Ammon's horn (tissue), 1 donor: ENCODE measurements at places on chromosomes 5 and 9.

DNA sequence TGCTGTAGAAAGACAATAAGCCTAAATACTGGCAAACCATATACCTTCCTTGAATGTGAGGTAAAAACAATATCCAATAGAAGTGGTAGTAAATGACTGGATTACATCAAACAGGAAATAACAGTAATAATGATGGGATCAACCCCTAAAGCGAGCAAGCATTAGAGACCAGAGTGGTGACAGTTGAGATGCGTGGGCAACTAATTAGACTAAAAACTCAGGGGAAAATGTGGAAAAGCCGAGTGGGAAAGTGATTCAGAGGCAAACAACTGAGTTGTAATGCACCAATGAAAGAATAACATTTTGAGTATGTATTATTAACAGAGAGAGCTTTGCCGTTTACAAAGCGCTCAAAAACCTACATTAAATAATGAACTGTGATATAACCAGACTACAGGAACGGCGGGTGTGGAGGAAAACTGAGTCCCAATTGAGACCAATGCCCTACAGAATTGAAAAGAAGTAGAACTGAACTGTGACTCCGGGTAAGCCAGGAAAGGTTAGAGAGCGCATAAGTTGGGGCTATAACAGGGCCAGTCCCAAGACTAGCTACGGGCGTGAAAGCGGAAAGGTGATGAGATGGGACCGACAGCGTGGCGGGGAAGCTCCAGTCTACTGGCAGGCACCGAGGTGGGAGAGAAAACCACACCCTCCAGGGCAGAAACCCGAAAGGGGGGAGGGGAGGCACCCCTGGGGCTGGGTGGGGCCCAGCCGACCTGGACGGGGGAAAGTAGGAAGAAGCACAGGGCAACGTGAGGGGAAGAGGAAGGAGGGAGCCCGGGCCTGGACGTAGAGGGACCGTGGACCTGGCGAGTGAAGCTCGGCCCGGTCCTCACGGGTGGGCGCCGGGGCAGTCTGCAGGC, 592 bp downstream of the UBAP2 start:
- no peak for DNase-seq

- DNase-seq = no peak
Measured at GRCh38 chr5:14035859-14036503, 91.5 kb upstream of the DNAH5 start.

DNA sequence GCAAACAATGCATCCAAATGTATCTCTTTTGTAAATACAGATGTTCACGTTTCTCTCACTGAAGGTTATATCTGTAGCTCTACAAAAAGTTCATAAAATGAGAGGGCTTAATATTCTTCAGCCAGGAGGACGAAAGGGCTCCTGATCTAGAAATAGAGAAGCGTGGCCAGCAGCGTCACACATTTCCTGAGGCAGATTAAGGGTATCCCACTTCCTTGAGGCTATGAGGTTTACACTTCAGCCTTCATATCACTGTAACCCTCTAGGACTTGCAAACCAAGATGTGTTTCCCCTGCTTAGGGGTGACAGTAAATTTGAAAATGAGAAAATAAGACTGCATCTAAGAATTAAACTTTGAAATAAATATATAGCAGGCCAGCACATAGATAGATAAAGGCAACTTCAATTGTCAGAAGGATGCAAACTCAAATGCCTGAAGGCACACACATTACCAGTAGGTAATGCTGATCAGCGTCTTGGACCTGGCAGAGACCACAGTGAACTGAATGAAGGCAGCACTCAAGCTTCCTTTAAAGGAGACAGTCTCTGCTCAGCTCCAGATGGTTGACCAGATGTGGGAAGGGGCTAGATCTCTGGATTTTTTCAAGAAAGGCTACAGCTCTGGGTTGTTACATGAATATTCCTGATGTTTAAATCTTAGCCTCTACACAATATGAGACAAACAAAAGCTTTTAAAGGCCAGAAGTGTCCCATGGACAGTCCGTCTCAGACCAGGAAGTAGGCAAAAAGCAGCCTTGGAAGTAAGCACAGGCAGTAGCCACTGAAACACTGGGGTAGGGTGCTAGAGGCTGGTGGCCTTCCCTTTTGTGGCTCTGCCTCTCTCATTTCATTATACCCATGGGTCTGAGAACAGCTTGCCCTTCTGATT, 197.7 kb downstream of the MCTP1 start:
- DNase-seq = no peak

- DNase-seq = peak; percentile 53
Measured at GRCh38 chr9:133991964-133992779, at the start of gene VAV2. Gene VAV2 (minus strand): TSS chr9:133992324. CDS start chr9:133992278, 46 bp downstream.

DNA sequence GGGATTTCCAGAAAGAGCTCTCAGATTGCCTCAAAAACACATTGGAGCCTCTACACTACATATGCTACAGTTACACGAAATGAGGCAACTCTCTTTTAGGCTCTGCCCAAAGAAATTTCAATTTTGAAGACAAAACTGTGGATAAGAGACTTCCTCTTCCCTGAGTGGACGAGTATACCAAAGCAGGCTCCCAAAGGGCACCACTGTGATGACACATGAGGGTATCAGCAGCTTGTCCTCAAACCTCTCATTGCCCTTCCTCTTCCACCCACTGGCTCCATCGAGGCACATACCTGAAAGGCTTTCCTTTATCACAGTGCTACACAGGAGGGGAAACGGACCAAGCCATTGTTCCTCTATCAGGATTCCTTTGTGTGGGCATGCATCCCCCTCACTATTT, 11.3 kb downstream of the CKMT2 start:
- no peak for DNase-seq

DNA sequence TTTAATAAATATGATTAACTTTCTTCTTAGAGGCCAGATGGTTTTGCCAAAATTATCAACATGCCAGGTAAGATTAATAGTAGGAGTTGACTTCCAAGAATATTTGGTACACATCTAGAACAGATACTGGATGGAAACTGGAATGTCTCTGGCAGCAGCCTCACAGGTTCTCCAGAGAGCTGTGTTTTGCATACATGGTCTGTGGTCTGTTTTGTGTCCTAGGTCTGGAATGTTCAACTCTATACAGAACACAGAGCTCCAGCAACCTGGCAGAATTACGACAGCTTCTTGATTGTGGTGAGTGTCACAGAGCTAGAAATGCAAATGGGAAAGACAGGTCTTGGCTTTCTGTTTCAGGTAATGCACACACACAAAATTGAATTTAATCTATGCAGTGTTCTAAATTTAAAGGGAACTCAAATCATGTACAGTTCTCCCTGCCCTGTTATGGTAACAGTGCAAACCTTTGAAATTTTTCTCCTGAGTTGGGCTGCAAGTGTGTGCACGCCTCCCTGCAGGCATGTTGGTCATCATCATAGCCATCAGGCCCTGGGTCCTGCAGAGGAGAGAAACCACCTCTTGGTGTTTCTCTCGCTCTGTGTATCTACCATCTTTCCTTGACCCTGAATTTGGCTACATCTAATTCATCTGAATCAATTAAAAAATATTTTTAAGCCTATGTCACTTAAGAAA, 58.3 kb downstream of the PIK3R1 start:
- no peak for DNase-seq

GRCh38 chr5:89232139-89232603, 349.2 kb upstream of the MEF2C start:
- no peak for DNase-seq

DNA sequence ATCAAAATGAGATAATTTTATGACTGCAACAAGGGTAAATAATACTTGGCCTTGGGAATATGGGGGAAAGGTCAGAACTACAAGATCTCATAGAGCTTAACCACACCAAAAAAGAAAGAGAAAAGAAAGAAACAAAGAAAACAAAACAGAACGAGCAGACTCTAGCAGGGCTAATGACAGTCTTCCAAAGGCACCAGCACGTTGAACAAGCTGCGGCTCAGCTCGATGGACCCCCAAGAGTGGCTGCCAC, 689 bp downstream of the AK3 start:
- no peak for DNase-seq

- DNase-seq = no peak
Measured at GRCh38 chr9:133492061-133493021, 13.4 kb upstream of the SLC2A6 start.

- no peak for DNase-seq
Measured at GRCh38 chr9:135565636-135566035, 4.1 kb downstream of the PAEP start.

GRCh38 chr9:88783711-88784083, 207.6 kb upstream of the S1PR3 start:
- no peak for DNase-seq

DNA sequence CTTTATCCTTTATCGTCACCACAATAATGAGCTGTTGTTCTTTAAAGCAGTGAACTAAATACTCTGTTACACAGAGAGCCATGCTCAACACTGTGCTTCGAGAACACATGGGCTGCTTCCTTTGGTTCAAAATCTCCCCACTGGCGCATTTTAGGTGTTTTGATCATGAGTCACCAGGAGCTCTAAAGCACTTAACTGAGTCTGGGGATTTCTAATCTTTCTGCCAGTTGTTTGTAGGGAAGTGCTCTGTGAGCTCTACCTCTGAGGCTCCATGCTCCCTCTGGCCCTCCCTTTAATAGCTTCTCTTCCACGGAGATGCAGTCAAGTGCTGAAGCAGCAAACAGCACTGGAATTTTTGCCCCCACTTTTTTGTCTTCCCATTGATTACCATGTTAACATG, 17.0 kb downstream of the ERAP2 start:
- no peak for DNase-seq

DNA sequence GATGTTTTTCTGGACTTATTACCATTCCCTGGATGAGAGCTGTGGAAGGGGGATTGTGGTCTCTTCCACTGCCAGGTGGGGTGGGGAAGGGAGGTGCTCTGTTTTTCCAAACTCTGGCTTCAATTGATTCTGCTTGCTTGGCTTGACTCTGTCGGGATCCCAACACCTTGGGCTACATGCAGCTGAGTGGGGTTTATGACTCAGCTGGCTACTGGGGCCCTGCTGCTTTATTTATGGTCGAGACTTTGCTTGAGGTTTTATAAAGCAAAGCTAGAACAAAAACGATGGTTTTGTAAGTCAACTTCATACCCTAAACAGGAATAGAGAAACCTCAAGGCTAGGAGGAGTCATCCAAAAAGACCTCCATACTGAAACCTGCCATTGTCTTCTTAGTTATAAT, 76.3 kb downstream of the AOPEP start:
- no peak for DNase-seq

GRCh38 chr9:27470291-27470856, 53.7 kb upstream of the IFNK start:
- no peak for DNase-seq

DNA sequence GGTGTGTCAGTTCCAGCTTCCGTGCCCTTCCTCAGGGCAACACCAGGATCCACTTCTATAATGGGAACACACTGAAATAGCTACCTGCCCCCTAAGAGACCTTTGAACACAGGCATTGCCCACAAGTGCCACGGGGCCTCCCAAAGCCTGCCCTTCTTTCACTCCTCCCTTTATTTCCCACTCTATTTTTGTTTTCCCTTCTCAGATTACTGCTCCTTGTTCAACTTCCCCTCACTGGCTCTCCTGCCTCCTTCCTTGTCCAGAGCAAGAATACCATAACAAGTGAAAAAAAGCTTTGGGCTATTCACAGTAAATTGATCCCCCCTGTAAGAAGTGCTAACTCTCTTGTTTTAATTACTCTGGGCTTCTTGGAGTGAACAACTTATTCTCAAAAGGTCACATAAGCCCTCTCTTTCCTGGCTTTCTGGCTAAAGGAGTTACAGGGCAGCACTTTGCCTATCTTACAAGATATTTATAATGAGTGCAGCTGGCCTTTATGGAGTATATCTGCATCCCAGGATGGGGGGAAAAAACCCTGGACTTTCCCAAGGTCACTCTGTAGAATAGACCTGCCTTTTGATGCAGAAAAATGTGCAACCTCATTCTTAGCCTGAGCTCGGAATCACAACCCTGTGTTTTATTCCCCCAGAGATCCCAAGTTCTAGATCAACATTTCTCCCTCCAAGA, 11.3 kb downstream of the CTXN3 start:
- DNase-seq = no peak

- DNase-seq = no peak
Measured at GRCh38 chr5:150541397-150541675, 33.4 kb downstream of the NDST1 start.

DNA sequence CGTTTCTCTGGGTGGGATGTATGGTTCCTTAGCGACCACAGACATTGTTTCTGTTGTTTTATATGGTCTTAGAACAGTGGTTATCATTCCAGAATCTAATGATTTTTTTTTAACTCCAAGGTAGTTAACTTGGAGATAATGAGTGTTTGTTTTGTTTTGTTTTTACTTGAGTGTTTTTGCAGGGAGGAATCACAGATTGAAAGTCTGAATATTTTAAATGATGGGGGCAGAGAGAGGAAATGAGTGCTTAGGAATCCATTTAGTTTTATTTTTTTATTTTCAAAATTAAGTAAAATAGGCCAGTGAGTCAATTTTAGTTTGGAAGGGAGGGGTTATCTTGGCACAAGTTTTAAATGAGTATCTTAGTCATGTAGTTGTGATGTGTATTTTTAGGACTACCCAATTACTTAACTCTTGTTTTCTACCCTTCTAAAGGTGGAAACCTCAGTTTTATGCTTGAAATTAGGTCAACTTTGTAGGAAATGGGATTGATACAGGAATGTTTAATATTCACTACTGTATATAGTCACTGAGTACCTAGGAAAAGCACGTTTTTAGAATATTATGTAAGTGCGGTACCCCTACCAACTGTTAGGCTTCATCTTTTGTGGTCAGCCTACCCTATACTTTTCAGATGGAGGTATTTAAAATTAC, 2.0 kb downstream of the UBE2R2 start:
- DNase-seq = no peak

- no peak for DNase-seq
Measured at GRCh38 chr9:129211686-129212085, 33.6 kb upstream of the IER5L start.

GRCh38 chr5:113678924-113679575, 165.6 kb downstream of the YTHDC2 start:
- DNase-seq = peak; percentile 79

- no peak for DNase-seq
Measured at GRCh38 chr9:92488681-92489550, 6.6 kb upstream of the ASPN start.

- DNase-seq = no peak
Measured at GRCh38 chr5:14873093-14873492, 1.5 kb upstream of the ANKH start.

GRCh38 chr5:41962491-41962890, 37.4 kb downstream of the FBXO4 start:
- no peak for DNase-seq

- DNase-seq = peak; percentile 89
Measured at GRCh38 chr5:146965761-146966659, 87.5 kb upstream of the PPP2R2B start.

DNA sequence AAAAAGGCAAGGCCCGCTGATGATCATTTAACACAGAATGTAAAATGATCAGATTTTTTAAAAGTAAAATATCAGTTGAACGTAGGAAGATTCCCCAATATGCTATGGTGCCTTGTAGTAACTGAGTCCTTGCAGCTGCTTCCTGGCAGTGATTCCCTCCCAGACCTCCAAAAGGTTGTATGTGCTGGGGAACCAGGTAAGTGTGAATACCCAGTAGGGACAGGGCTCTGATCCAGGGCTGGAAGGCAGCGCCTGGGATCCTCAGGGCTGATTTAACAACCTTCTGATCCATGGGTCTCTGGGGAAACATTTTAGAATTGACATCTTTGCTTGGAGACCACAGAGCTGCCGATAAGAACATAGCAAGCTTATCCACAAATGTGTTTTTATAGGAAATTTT, 76.7 kb upstream of the IL6ST start:
- no peak for DNase-seq

- DNase-seq = no peak
Measured at GRCh38 chr5:68373050-68373449, 157.5 kb downstream of the PIK3R1 start.
